ENCODE measurements at places on chromosomes 3 and 15.

DNA sequence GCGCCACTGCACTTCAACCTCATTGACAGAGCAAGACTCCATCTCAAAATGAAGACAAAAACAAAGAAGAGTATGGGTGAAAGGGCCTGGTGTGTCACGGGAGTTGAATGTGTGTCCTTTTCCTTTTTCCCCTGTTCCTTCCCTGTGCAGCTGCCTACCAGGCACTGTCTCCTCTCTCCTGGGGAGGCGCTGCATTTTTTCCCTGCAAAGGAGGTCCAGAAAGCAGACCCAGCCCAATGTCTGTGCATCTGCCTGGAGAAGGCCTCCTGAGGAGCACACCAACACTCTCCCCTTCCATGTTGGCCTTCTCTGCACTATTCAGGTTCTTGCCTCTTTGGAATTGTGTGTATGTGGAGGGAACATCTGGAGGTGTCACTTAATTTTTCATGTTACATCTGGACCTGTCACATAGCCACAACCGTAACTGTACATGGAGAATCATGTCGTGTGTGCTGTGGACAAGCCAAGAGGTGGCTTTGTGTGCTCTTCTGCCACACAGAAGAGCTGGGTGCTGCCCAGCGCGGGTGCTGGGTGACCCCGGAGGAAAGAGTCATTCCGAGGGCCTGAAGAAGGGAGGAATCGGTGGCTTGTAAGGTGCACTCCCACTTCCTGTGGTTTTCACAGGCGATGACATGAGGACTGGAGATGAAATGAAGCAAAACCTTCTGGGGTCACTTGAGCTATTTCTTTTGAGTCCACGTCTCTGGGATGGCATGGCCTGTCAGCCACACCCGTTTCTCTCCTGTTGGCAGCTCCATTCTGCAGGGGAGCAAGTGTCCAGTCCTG lies 46.5 kb upstream of the CGNL1 start:
- no peak for DNase-seq

DNA sequence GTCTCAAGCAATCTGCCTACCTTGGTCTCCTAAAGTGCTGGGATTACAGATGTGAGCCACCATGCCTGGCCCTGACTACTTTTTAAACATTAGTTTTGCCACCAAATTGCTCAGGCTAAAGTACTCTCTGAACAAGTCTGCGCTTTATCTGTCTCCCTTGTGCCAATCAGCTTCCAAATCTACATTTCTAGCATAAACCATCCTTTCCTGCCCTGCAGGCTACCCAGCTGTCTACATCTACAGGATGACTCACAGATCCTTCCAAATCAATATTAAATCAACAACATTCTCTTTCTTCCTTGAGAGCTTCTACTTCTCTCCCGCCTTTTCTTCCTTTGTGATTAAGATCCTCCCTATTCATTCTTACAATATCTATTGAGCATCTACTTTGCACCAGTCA lies 16.0 kb upstream of the ATOSA start:
- DNase-seq, result no peak

- no peak for DNase-seq
Measured at GRCh38 chr3:52174896-52175295, 20.7 kb upstream of the POC1A start.

- DNase-seq, result no peak
Measured at GRCh38 chr3:61134532-61134931, 116.7 kb downstream of the FHIT start.

- DNase-seq, result no peak
Measured at GRCh38 chr3:159775372-159775961, 213.2 kb upstream of the IL12A start.

GRCh38 chr3:156240642-156241041 lies 120.3 kb downstream of the KCNAB1 start:
- DNase-seq, result no peak

GRCh38 chr15:32857732-32858131 lies 139.9 kb downstream of the GREM1 start:
- DNase-seq, result no peak

DNA sequence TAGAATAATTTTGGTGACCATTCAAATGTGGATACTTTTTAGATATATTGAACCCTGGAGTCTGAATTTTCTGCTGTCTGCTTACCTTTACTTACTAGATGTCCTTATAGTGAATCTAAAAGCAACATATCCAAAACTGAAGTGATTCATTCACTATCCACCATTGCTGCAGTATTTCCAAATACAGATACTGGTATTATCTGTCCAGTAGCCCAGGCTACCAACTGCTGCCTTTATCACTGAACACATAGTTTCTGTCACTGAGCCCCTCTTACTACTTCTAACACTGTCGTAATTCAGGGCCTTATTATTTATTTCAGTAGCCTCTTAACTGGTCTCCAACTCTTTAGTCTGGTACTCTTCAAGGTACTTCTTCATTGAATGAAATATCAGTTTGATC lies 49.2 kb downstream of the SLMAP start:
- DNase-seq, result no peak

DNA sequence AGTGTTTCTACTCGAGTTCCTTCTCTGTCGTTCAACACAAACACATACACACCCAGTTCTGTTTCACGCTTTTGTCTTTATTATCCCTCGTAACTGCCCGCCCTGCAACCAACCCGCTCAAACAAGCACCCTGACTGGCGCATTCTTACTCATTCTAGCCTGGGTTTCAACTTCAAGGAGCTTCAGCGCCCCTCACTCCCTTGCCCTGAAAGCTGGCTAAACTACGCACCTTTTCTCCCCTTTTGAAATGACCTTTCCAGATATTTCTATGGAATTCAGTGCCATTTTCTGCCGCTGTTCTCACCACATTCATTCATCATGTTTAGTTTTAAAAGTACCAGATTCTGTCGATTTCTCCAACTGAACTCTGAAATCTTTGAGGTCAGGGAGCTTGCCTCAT lies 653 bp upstream of the MFSD1 start:
- DNase-seq, result no peak

DNA sequence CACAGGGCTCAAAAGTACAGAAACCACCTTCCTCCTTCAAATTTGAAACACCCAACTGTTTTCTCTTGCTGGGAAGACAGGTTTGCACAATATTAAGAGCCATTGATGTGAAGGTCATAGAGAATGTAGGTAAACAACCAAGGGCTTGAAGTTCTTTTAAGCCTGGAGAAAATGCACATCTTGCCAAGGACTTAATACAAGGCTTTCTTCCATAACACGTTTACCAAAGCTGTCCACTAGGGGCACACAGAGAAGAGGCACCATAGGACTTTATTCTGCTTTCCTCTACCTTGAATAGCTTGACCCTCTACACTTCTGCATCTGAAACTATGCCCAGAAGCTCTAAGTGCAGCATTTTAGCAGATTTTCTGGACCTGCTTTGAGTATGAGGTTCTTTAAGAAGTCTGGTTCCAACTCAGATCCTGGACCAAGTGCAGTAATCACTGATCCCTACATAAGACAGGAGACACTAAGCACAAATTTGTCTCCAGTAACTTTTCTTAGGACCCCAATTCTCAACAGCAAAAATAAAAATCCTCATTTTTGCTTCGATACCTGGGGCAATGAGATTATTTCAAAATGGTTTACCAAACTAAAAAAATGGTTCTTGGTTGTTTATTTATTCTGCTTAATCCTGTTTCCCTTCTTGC lies 138.0 kb downstream of the FBN1 start:
- DNase-seq, result no peak

DNA sequence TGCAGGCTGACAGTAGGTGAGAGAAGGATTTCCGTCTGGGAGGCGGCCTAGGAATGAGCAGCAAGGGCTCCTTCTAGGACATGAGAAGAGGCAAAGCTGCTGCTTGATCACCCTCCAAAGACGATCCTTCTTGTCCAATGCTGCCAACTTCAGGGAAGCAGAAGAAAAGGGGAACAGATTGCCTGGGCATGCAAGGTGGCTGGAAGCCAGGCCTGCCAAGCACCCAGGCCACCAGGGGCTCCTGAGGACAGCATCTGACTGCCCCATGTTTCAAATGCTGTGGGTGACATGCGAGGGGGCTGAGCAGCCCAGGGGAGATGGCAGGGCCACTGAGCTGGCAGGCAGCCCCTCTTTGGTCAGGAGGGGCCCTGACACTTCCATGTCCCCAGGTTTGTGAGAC lies 3.3 kb upstream of the GRIP2 start:
- DNase-seq, result no peak

GRCh38 chr3:129597087-129597999 lies 9.1 kb downstream of the PLXND1 start:
- DNase-seq, result no peak

DNA sequence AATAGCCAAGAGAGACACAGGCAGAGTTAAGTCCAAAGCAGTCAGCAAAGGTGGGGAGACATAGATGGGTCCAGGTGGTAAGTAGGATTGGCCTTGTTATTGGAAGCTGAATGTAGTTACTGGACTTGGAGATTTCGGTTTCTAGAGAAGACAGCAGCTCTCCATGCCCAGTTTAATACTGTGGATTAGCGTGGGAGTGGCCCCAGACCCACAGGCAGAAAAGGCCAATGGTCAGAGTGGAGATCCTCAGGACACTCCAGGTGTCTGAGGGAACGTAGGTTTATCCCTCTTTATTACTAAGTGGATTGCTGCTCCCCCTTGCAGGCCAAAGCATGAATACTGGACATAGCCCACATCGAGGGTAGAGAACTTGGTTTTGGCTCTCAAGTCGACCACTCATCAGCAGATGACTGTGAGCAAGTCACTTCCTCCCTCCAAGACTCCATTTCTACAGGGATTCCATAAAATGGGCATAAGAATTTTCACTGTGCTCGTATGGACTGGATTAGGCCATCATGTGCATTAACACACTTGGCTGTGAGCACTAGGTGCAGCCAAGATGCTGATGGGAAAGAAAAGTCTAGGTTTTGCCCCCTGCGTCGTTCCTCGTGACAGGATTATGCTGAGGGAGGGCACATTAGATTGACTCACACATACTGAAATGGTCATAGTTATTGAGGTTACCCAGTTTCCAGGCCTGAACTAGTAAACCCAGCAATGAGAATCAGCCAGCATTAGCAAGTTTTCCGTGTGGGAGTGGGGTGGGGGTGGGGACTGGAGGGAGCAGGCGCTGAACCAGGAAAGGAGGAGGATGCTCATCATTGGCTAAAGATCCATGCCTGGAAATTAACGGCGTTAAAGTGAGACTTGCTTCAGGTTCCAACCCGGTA lies 225.2 kb upstream of the TPRG1 start:
- DNase-seq, result no peak

- no peak for DNase-seq
Measured at GRCh38 chr3:194664857-194665256, 7.1 kb downstream of the LSG1 start.

DNA sequence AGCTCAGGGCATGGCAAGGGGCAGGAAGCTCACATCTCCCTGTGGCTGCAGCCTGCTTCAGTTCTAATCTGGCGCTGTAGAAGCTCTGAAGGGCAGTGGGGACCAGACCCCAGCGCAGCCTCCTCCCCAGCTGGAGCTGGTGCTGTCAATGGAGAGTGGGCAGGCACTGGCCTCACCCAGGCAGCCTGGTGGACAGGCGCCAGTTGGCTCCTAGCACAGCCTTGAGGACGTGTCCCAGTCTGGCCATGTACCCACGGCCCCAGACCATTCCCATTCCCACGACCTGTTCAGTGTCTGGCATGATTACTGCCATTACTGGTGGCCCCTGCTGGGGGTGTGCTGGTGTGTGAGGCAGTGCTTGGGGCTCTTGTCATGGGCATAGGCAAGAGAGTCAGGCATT lies 16.3 kb downstream of the TYRO3 start:
- no peak for DNase-seq

- DNase-seq, result no peak
Measured at GRCh38 chr3:27723815-27724458, 1.8 kb upstream of the EOMES start.

DNA sequence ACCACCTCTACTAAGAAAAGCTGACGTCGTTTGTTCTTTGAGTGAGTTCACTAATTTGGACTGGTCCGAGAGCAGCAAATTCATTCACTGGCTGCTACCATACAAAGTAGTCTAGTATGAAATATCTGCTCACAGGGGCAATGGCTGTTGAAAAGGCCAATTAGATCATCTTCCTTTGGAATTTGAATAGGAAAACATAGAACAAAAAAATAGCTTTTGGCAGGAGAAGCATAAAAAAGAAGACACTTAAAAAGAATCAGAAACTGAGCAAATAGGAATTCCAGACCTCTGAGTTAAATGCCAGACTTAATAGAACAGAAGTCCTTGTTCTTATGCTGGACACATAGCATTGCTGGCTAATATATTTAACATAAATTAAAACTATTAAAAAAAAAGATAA lies 159.3 kb downstream of the IL1RAP start:
- no peak for DNase-seq

GRCh38 chr15:58171476-58172061 lies 33.4 kb downstream of the AQP9 start:
- DNase-seq, result no peak

GRCh38 chr15:62940755-62941361 lies 101.7 kb upstream of the TPM1 start:
- DNase-seq, result no peak

DNA sequence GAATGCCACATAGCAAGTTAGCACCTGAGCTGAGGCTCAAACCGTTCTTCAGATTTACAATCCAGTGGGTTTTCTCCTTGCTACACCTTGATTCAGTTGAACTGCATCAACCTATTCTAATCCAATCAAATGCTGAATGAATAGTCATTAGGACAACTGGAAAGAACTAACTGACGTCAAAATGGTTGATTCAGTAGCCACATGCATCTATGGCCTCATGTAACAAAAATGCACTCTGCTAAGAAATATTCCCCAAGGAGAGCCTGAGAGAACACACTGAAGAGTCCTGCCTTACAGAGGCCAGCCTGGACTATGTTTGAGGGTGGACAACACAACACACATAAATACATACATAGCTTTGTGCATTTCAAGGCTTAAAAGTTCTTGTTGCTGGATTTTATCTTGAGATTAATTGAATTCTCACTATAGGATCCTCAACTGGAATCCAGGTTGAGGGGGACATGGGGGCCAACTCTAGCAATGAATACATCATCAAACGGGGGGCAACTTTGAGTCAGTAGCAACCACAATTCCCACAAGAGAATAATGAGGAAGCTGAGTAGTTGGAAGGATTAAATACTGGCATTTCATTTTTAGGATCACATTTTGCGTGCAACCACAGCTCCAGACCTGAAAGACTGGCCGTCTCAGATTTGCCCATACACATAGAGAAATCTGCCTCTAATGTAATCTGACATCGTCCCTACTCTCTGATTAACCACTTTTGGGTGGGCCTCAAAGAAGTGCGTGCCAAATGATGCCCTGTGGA lies 280.2 kb upstream of the ICE2 start:
- DNase-seq, result no peak

Measured in progenitor cell of endocrine pancreas (in vitro differentiated cells).